Esophagus muscularis mucosa (tissue), 4 donors: ENCODE measurements at places on chromosomes 3 and 15.

DNA sequence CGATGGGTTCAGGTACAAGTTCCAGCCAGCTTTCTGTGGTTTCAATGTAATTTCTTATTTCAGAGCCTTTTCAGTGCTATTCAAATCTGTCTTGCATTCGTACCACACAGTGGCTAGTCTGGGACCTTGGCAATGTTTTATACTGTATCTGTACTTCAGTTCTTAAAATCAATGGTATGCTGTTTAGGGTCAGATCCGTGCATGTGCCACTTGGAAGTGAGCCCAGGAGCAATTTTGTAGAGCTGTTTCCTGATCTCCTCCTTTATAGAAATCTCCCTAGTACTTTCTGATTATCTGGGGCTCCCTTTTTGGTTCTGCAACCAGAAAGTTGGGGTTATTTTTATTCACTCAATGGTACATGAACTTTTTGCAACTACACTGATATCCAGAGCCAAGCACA is 59.5 kb upstream of the NDUFB4 start:
- no peak for DNase-seq

- no peak for DNase-seq
Observed at GRCh38 chr3:14199641-14200040, 21.0 kb downstream of the LSM3 start.

- no peak for DNase-seq
Observed at GRCh38 chr3:138942861-138943623, 3.9 kb downstream of the FOXL2 start.

DNA sequence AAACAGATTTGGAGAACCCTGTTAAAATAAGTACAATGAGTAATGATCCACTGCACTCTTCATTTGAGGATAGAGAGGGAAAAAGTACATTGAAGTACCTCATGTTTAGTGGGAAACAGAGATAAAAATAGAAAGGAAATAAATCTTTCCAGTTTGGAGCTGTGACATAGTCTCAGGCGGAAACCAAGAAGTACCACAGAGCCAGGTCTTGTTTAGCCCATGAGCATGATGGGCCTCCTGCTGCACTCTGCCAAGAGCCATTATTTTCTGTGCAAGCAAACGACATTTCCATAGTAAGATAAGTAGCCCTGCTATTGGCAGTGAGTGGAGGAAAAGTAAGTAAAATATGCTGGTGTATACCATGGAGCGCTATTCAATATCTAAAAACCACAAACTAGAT is 796.1 kb downstream of the TBL1XR1 start:
- DNase-seq, result no peak

DNA sequence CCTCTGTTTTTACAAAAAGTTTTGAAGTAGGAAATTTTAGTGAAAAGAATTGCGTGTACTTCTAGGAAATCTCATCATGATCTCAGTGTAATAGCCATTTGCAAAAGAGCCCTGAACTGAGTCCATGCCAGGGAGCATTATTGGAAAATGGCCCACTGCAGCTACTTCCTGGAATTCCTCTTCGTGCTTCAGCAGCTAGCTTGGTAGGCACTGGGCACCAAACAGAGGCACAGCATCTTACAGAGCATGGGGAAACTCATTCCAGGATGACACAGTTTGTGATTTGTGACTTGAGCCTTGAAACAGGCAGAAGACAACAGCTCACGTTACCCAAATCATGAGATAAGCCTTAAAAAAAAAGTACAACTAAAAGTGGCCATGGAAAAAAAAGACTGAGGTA is 179.1 kb downstream of the WDR72 start:
- DNase-seq, result no peak

GRCh38 chr3:66703501-66703900 is 202.7 kb upstream of the LRIG1 start:
- no peak for DNase-seq

DNA sequence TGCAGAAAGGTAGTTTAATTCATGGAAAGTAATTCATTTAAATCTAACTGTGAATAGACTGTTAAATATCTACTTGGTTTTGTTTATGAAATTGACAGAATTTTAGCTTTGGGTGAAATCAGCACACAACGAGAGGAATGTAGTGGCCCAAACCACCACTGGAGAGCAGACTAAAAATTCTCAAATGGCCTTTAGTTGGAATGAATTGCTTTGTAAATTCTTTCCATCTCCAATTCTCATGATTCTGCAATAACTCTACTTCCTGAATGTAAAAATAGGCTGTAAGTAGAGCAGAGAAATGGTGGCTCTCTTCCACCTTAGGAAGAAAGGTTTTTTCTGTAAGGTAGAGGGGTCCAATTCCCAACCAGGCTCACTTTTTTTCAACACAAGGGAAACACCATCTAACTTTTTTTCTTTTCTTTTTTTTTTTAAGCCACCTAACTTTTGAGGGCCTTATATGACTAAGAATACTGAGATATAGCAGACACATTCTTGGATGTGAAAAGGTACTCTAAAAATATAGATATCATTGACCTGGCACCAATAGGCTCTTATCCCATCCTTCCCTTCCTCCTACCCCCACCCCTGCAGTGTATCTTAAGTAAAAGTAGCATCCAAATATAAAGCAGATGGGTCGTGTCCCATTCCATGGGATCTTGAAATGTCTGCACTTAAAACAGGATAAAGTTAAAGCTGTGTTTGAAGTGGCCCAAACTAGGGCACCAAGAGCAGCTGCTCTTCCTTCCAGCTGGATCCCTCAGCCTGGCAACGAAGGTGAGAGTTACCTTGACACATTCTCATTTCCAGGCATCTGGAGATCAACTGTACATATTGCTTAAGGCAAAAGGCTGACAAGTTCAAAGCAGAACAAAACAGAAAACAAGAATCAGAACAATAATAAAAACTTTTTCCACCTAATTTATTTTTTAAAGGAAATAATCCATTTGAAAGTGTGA is 194.1 kb downstream of the TPRG1 start:
- no peak for DNase-seq

DNA sequence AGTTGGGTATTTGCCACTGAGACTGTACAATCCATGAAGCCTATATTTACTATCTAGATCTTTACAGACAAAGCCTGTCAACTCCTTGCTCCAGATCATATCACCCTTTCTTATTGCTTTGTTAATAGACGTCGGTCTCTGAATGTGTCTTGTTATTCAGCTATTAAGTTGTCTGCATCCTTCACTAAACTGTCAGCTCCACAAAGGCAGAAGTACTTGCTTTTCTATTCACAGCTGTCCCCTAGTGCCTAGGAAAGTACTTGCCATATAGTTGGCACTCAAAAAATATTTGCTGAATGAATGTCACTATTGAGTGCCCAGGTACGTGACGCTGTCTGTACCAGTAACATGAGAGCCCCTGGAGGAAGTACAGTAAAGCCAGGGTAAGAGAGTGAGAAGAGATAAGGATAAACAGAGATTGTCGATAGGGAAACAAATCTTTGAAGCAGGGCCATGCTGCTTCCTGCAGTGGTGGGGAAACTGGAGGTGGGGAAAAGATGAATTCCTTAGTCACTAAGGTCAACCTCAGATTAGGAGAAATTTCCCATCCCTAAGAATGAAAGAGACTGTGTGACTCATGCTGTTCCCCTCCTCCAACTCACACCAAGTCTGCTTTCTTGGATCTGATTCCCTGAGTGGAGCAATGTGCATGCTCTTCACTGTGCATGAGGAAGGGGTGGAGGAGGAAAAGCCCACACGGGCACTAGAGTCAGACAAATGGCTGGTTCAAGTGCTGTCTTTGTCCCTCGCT is 36.3 kb downstream of the PRICKLE2 start:
- DNase-seq, result peak; percentile 83

- no peak for DNase-seq
Observed at GRCh38 chr3:123739106-123739505, 145.0 kb downstream of the MYLK start.

- DNase-seq, result no peak
Observed at GRCh38 chr15:75775296-75776064, 62.8 kb upstream of the CSPG4 start.

DNA sequence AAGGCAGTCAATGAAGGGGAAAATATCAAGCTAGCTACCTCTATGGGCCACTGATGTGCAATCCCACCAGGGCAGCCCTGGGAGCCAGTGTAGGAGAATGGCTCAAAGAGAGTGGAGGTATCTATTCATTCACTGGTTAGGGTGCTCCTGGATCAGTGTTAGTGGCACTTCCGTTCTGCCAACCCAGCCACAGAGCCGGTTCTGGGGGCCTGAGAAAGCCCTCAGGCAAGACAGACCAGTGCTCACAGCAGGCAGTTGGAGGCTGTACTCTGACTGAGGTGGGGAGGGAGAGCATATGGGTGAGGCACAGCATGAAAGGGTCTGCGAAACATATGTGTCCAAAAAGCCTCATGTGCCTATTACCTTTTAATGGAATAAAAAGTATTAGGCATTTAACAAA is 109.3 kb downstream of the KCNMB2 start:
- no peak for DNase-seq

- DNase-seq, result no peak
Observed at GRCh38 chr3:153282355-153282754, 120.3 kb downstream of the RAP2B start.

DNA sequence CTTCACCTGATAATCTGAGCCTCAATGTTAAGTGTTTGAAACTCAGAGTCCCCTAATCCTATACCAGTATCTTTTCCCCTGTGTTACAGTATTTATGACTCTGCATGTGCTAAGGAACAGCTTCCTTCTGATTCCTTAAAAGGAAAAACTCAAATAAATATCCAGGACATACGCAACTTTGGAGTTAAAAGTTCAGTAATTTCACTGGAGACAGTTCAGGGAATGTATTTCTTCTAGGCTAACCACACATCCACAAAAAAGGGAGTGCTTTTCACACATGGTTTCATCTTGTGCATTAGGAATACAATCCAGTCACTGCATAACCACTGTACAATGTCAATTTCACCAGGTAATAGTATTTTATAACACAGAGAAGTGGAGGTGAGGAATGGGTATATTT is 31.0 kb downstream of the PGBD4 start:
- DNase-seq, result no peak

GRCh38 chr3:148158210-148158609 is 539.5 kb upstream of the AGTR1 start:
- DNase-seq, result no peak

- DNase-seq, result no peak
Observed at GRCh38 chr15:61835496-61836106, 224.6 kb downstream of the VPS13C start.

DNA sequence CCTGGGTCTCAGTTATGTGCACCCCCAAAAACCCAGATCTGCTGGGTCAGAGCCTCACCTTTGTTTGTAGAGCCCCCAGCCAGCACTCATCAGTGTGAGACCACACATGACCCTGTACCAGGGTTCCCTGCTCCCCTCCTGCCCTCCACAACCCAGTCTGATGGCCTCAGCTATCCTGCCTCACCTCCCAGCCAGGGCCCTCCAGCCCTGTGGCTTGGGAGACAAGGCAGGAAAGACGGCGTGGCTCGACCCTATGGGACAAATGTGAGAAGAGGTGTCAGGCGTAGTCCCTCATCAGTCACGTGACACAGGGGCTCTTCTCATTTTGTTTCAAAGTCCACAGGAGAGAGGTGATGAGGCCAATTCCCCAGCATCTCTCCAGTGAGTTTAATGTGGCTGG is 28.3 kb upstream of the PRR23E start:
- no peak for DNase-seq

DNA sequence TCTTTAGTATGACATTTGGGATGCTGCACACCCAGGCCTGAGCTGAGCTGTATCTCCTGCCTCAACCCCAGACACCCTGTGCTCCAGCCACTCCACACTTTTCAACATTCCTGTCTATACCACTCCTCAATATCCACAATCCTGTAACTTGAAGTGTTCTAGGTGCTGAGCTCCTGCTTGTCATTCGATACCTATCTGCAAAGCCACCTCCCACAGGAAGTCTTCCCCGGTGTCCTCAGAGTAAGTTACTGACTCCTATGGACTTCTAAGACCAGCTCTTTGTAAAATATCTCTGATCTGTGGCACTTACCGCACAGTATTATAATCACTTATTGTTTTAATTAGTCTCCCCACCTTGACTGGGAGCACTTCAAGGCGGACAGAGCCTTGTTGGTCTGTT is 1.2 kb upstream of the CAV3 start:
- DNase-seq, result no peak

- no peak for DNase-seq
Observed at GRCh38 chr3:129657261-129658046, 51.0 kb upstream of the PLXND1 start.

DNA sequence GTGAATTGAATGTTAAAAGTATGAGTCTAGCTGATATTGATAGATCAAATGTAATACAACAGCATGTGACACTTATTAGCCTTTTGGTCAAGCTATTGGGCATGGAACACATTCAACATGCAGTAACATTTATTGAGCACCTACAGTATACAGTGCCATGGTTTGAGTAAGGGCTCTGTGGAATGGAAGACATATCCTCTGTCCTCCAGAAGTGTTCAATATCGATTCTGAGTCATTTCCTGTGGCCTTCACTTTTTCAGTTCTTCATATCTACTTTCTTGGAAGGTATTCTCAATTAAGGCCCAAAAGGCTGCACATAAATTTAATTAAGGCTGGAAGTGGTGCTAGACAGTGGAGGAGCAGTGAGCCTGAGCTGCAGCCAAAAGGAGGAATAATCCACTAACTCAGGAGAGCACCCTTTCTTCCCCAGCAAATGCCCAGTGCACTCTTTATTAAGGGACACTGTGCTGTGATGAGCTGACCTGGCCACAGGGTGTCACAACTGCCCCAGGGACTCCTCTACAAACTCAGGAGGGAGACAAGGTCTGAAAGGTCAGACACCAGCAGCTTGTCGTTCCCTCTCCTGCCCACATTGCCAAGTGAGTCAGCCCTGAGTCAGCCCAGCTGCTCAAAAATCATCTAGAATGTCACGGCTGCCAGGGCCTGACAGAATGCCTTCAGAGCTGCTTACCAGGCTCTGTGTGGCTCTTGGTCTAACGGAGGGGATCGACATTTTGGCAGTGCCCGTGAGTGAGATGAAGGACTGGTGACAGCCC is 544.8 kb downstream of the AGBL1 start:
- no peak for DNase-seq

- no peak for DNase-seq
Observed at GRCh38 chr3:104088738-104089137, 1278.0 kb upstream of the ALCAM start.

- no peak for DNase-seq
Observed at GRCh38 chr15:26098801-26099200, 235.7 kb upstream of the ATP10A start.

DNA sequence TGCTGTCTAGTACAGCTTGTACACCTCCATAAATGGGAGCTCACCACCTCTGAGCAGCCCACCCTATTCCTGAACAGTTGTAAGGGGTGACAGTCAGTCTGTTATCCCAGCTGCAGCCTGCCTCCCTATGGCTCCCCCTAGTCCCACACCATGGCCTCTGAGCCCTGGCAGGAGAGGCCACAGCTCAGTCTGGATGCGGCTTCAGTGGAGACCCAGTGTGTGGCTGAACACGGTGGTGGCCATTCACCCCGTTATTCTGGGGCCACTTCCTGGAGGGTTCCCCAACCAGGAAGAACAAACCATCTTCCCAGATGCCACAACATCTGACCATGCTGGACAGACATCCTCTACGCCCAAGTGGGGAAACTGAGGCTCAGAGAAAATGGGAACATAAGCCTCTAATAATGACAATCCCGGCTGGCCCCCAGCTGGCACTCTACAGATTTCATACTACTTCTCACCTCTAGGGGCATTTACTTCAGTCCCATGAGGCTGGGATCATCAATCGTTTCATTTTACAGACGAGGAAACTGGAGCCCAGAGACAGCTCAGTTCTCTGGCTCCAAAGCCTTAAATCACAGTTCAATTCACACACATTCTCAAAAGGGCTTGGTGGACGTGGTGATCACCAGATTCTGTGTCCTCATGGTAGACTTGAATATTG is 9.2 kb upstream of the GRIP2 start:
- no peak for DNase-seq
